ENCODE measurements at places on chromosomes 2 and 18. TPM values are rescaled to one million over a fixed set of nuclear protein-coding genes. Genes with fewer than 3 reads are reported as not detected.

The COL4A4 gene
- total RNA-seq, result 3.7 TPM

The RSAD2 gene
- total RNA-seq, result 6.3 TPM

The HOXD9 gene
- 3.7 TPM for total RNA-seq

The PSMA8 gene
- not detected for total RNA-seq

The RESP18 gene
- not detected for total RNA-seq

The PTPRN gene
- not detected for total RNA-seq

The DES gene
- total RNA-seq, result 28.8 TPM

The ANKRD30B gene
- total RNA-seq, result not detected

The HAAO gene
- 1.1 TPM for total RNA-seq

The CYBRD1 gene
- 502 TPM for total RNA-seq

The BCL2L11 gene
- total RNA-seq, result 31.1 TPM

The GLS gene
- total RNA-seq, result 111 TPM

The GKN1 gene
- not detected for total RNA-seq

The TRIM43 gene
- not detected for total RNA-seq

The CFAP53 gene
- total RNA-seq, result not detected

The CRYGD gene
- not detected for total RNA-seq

The POTEJ gene
- not detected for total RNA-seq

The ABCG8 gene
- not detected for total RNA-seq

The PLCL1 gene
- total RNA-seq, result 8.9 TPM

The MOGAT1 gene
- 2.9 TPM for total RNA-seq

The DUSP2 gene
- 2.6 TPM for total RNA-seq

The PLEK gene
- 33.6 TPM for total RNA-seq

The HES6 gene
- 7.3 TPM for total RNA-seq

The KIAA2012 gene
- total RNA-seq, result not detected

The MYO3B gene
- 0.17 TPM for total RNA-seq

The IL37 gene
- not detected for total RNA-seq

The ACVR1C gene
- 47.1 TPM for total RNA-seq

The C2orf42 gene
- 12.3 TPM for total RNA-seq

The PRSS56 gene
- not detected for total RNA-seq

The HOXD13 gene
- total RNA-seq, result 1.1 TPM

The PKDCC gene
- 124 TPM for total RNA-seq

The RHOB gene
- total RNA-seq, result 1,054 TPM

The KIF5C gene
- 4.6 TPM for total RNA-seq

The FHOD3 gene
- total RNA-seq, result 1.7 TPM

The EVA1A gene
- 0.33 TPM for total RNA-seq

The VIT gene
- total RNA-seq, result 135 TPM

The GAL3ST2 gene
- not detected for total RNA-seq

The RNF103 gene
- 31.8 TPM for total RNA-seq

The GAREM1 gene
- total RNA-seq, result 18.1 TPM

The AQP12B gene
- not detected for total RNA-seq

The CXCR4 gene
- 4.1 TPM for total RNA-seq

The C2orf78 gene
- not detected for total RNA-seq

The FOXD4L1 gene
- total RNA-seq, result 0.17 TPM

The CAVIN2 gene
- 41.0 TPM for total RNA-seq

The G6PC2 gene
- total RNA-seq, result not detected

The PIGN gene
- 22.6 TPM for total RNA-seq

The C2orf72 gene
- total RNA-seq, result 0.17 TPM

The GALNT5 gene
- total RNA-seq, result under 0.01 TPM

The ALK gene
- total RNA-seq, result 0.85 TPM

The TCF23 gene
- not detected for total RNA-seq

The PIEZO2 gene
- total RNA-seq, result 2.2 TPM

The LYPD6 gene
- total RNA-seq, result not detected

The RBM44 gene
- total RNA-seq, result 0.38 TPM

The CFC1B gene
- total RNA-seq, result not detected

Measured in subcutaneous adipose tissue (tissue), 4 donors.